ENCODE measurements at places on chromosomes 12 and 14.
A peak's percentile ranks its signal among the peaks of the same experiment; 100 is the strongest.

GRCh38 chr12:11862798-11863197 lies 207.9 kb upstream of the BCL2L14 start:
- DNase-seq: peak; percentile 85

DNA sequence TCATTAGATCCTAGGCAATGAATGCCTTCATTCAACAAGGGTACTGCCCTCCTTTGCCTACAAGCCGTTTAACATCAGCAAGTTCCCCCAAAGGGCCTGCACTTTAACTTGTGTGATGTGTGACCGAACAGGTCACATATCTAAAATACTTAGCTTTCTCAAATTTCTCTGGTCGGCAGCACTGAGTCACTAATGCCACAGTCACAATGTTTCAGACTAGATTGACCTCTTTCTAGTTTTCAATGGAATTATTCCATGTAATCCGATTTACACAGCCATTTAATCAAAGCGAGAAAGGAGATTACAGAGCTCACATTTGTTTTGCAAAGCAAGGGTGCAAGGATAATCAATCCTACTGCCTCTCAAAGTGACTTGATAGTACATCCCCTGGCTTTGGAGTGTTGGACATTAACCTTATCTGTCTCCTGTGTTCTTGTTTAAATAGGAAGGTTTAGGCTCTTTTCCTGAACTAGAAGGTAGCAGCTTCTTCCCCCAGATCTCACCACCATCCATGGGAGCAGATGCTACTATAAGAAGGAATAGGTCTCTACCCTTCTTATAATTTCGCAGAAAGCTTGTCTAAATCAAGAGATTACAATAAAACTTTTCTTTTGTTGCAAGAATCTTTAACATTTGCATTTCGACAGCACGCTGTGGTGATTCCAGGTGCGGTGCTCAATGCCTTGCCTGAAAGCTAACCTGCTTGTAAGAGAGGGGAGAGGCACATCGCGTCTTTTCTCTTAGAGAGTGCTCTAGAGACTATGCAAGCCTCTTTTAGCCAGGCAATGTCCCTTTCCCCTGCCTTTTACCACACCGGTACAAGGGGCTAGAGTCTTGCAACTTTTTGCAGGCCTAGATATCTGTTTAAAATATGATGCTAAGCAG lies 1.8 kb downstream of the KITLG start:
- DNase-seq: peak; percentile 77

DNA sequence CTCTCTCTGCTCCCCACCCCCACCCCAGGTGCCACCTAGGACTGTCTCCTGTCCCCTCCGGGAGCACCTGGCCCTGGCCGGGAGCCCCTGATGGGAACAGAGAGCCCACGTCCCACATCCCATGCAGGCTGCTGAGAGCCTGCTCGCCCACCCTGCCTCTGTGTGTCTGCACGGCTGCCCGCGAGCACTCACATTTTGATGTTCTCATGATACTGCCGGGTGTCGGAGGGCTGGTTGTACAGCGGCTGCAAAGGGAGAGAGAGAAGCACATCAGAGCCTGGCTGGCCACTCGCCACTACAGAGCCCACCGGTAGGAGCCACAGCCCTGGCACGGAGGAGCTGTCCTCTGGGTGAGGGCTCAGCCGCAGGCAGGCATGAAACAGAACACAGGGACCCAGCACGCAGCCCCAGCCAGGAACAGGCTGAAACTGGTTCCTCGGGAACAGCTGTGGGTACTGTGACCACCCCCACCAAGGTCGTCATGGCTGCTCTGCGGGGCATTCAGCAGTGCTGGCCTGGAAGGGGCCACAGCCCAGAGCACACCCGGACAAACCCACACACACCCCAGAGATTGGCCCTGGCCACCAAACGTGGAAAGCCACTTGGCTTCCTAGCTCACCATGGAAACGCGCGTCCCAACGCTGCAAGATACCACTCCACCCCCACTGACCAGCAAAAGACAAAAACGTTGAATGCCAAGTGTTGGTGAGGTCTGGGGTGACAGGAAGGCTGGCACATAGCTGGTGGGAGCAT lies 117.6 kb downstream of the NCOR2 start:
- DNase-seq: no peak

GRCh38 chr14:69247676-69248440 lies 12.1 kb upstream of the GALNT16 start:
- DNase-seq: no peak

DNA sequence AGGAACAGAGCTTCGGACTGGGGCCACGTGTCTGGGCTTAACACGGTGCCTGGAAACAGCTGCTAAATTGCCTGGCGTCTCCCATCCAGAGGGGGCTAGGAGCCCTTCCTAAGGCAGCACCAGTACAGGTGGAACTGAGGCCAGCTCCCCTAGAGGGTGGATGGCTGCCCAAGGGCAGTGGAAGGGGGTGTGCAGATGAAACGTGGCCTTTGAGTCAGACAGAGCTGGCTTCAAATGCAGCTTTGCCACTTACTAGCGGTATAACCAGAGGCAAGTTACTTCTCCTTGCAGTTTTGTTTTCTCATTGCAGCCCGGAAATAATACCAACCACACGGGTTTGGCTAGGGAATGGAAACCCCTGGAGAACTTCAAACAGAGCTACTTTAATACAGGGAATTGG lies 59.3 kb upstream of the SLC24A4 start:
- no peak for DNase-seq

GRCh38 chr12:1287446-1287975 lies 296.5 kb downstream of the ERC1 start:
- DNase-seq: no peak

DNA sequence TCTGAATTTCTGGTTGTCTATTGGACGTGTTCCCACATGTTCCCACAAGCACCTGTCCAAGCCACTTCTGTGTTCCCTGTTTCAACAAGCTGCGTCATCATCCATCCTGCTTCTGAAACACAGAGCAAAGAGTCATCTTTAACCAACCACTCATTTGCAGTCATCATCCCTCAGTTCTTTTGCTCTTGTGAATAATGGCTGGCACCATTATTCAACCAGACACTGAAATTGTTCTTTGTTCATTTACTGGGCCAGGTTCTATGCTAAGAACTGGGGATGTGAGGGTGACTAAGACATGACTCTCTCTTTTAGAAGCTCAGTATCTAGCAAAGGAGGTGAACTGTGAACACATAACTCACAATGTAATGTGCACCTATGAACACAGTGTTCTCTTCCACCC lies 40.7 kb upstream of the ANO4 start:
- no peak for DNase-seq

Data from NCI-H526 (cell line).